AG04450 (cell line): ENCODE measurements at places on chromosomes 5 and 9. TPM values are rescaled to one million over a fixed set of nuclear protein-coding genes. Genes with fewer than 3 reads are reported as not detected.

Gene SGTB
- 11.2 and 15.2 TPM in 2 replicates for polyA plus RNA-seq

Gene PCDHA3
- polyA plus RNA-seq: 0.20 and 0.27 TPM in 2 replicates

Gene PCDHGA4
- 6.3 and 7.6 TPM in 2 replicates for polyA plus RNA-seq

Gene ENHO
- polyA plus RNA-seq: 0.09 TPM in 1 of 2 replicates, not detected in the other

Gene LAMC3
- not detected in 2 replicates for polyA plus RNA-seq

Gene SLC34A3
- not detected in 2 replicates for polyA plus RNA-seq
